ENCODE measurements at places on chromosomes 16 and 17.

- DNase-seq: peak; percentile 77
Measured at GRCh38 chr16:30075503-30076275, at the start of gene PPP4C. Gene PPP4C, plus strand, starts transcription at chr16:30075994. Its CDS starts 384 bp downstream, at chr16:30076378.

GRCh38 chr17:73639932-73640331 lies 4.3 kb downstream of the SDK2 start:
- peak; percentile 48 for DNase-seq

DNA sequence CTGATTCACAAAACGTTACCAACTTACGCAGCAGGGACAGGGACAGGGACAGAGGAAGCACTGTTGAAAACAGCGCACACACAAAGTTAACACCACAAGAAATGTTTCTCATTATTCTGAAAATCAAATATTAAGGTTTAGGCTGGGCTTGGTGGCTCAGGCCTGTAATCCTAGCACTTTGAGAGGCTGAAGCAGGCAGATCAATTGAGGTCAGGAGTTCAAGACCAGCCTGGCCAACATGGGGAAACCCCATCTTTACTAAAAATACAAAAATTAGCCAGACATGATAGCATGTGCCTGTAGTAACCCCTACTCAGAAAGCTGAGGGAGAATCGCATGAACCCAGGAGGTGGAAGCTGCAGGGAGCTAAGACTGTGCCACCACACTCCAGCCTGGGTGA lies 4.2 kb downstream of the CYTH1 start:
- no peak for DNase-seq

- no peak for DNase-seq
Measured at GRCh38 chr17:14305785-14306496, 5.1 kb downstream of the HS3ST3B1 start.

DNA sequence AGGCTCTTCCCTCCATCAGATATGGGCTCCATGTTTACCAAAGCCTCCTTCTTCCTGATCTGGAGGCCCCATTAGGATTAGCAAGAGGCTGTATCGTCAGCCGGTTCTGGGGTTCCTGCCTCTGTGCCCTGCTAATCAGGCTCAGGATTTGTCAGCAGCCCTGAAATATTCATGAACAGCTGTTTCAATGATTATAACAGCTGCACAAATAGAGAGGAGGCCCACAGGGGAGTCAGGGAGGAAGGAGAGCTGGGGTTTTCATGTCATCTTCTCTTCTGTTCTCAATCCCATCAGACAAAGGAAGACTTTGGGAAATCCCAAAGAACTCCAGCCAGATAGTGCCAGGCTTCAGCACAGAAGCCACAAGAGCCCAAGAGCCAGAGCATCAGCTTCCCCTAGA lies 72.3 kb upstream of the MMP2 start:
- no peak for DNase-seq

GRCh38 chr16:2148714-2149629 lies 547 bp downstream of the RAB26 start:
- DNase-seq: no peak

GRCh38 chr16:5012887-5013286 lies 20.8 kb downstream of the NAGPA start:
- DNase-seq: no peak

DNA sequence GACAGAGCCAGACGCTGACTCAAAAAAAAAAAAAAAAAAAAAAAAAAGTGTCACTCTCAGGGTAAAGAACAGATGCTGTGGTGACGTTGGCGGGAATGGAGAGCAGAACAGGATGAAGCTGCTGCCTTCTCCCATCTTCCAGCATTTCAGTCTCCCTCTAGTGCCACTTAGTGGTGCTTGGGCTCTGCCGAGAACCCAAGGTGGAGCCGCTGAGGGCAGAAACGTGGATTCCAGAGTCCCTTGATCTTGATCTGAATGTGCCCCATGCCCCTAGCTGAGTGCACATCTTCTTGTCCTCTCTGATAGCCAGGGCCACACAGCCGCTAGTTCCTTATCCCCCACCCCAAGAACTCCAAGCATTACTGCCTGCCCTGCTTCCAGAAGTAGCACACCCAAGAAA lies 43.2 kb upstream of the FA2H start:
- DNase-seq: no peak

GRCh38 chr16:8512941-8513624 lies 77.2 kb downstream of the TMEM114 start:
- DNase-seq: no peak

DNA sequence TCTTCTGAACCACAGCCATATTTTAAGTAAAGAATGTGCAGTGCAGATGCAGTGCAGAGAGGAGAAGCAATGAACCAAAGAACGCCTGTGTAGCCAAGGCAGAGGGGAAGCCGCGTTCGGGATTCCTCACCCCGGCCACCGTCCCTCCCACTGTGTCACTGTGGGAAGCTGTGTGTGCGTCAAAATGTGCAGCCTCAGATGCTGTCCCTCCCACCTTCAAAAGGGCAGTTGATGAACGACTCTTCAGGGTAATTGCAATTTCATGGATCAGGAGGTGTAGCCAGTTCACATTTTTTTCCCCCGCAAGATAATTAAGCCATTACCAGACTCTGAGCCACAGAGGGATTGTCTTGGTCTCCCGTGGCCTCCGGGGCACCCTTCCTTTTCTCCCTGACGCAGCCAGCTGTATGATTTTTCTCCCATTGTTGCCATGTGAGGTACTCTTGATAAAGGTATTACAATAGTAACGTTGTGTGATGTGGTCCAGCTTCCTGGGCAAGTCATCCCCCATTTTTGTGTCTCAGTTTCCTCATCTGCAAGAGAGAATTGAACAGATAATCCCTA lies 190.0 kb downstream of the FOXL1 start:
- DNase-seq: no peak

- DNase-seq: no peak
Measured at GRCh38 chr16:67544329-67544841, 15.8 kb downstream of the RIPOR1 start.

- no peak for DNase-seq
Measured at GRCh38 chr16:86901483-86901882, 323.1 kb downstream of the FOXL1 start.

GRCh38 chr16:66342294-66342900 lies 24.1 kb upstream of the CDH5 start:
- no peak for DNase-seq

DNA sequence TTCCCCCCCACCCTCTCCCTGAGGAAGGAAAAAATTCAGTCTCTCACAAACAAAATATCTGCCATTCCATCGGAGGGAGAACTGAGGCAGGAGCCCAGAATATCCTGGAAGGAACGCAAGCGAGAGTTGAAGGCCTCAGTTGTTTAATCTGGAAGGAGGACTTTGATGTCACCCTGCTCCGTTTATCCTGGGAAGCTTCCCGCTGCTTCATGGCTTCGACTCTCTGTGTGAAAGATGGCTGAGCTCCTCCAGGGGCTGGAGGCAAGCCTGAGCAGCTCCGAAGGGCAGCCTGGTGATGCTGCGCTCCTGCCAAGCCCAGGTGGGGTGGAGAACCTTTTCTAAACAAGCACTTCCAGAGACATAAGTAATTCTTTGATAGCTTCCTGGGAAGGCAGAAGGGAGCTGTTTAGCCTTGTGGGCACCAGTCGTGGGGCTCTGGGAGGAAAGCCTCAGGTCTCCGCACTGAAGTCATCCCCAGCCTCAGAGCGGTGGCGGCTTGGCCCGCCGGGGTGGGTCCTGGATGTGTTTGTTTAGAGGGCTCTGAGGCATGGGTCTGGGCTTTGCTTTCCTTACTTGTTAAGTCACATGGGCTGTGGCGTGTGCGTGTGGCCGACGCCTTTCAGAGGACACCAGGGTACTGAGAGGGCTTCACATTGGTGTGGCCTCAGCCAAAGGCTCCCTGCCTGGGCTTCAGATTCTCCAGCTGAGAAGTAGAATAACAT lies 7.9 kb downstream of the NKD1 start:
- no peak for DNase-seq

GRCh38 chr17:16435925-16436886 lies 20.8 kb downstream of the TRPV2 start:
- no peak for DNase-seq

DNA sequence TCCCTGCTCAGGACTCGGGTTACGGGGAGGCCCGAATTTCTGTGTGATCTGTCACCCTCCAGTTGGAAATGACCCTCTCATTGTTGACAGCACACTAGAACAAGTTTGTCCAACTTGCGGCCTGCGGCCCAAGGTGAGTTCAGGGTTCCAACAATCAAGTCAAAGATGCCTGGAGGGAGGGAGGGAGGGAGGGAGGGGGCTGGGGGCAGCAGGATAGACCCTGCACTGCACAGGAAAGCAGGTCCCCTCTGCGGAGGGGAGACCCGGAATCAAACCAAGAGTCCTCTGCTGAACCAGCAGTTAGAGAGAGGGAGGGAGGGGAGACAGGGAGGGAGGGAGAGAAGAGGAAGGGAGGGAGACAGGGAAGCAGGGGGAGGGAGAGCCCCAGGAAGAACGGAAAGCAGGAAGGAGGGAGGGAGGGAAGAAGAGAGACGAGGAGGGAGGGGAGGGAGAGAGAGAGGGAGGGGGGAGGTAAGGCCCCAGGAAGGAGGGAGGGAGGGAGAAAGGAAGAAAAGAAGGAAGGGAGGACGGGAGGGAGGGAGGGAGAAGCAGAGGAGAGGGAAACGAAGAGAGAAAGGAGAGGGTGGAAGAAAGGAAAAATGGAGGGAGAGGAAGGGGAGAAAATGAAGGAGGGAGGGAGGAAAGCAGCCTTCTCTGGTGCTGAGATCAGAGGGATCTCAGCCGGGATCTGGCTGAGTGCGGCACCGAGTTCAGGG lies 96.7 kb upstream of the CDH5 start:
- no peak for DNase-seq

DNA sequence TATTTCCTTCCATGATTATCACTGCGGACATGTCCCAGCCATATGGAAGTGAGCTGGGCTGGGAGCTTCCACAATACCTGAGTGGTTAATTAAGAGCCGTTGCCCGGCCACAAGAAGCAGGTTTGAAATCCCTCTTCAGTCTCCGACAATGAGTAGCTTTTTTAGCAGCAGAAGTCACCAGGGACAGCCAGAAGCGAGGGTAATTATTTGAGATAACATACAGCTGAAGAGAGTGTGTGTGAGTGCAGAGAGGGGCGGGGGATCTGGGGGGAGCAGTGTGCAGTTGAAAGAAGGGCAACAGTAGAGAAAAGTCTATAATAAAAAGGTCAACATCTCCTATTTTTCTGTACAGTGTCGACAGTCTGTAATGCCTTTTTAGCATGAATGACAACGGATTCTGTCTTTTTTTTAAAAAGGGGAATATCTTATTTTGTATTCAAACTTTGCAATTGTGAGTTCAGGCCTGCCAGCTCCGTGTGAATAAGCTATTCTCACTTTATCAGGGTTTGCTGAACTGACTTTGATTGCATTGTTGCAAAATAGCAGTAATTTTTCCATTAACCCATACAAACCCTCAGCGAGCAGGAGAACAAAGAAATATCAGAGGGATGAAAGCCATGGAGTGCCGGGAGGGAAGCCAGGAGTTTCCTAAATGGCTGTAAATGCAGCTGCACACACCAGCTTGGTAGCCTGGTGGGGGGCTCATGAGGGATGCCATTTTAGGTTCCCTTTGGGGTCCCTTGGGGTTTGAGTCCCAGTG lies 220.3 kb upstream of the IRX3 start:
- peak; percentile 92 for DNase-seq

- no peak for DNase-seq
Measured at GRCh38 chr16:84788920-84789391, 30.8 kb upstream of the CRISPLD2 start.

DNA sequence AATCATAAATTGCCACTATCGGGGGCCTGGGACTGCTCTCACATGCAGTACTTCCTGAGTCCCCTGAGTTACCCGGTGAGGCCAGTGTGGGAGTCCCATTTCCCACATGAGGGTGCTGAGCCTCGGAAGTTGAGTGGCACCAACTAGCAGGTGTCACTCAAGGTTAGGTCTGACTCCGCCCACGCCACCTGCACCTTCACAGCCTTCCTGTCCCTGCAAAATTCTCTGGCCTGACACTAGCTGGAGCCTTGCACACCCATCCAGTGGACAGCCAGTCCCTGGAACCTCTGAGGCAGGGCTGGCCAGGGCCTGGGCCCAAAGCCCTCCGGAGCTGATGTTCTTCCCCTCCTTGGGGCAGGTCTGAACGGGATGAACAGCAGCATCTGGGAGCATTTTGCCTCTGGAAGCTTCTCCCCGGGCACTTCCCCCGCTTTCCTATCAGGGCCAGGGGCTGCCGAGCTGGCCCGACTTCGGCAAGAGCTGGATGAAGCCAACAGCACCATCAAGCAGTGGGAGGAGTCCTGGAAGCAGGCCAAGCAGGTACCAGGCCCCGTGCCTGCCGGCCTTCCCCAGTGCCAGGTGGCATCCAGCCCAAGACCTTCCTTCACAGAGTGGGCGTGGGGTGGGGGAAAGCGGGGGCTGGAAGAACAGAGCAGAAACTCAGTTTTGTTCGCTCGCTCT lies 21.9 kb downstream of the UNC13D start:
- DNase-seq: peak; percentile 85

GRCh38 chr17:76161619-76162266 lies 20.7 kb upstream of the FOXJ1 start:
- no peak for DNase-seq

Measured in NCI-H1105 (cell line).